ENCODE measurements at places on chromosomes 11 and 22.
A peak's percentile ranks its signal among the peaks of the same experiment; 100 is the strongest.

GRCh38 chr11:44770401-44770800 lies 43.6 kb downstream of the TSPAN18 start:
- DNase-seq = no peak

DNA sequence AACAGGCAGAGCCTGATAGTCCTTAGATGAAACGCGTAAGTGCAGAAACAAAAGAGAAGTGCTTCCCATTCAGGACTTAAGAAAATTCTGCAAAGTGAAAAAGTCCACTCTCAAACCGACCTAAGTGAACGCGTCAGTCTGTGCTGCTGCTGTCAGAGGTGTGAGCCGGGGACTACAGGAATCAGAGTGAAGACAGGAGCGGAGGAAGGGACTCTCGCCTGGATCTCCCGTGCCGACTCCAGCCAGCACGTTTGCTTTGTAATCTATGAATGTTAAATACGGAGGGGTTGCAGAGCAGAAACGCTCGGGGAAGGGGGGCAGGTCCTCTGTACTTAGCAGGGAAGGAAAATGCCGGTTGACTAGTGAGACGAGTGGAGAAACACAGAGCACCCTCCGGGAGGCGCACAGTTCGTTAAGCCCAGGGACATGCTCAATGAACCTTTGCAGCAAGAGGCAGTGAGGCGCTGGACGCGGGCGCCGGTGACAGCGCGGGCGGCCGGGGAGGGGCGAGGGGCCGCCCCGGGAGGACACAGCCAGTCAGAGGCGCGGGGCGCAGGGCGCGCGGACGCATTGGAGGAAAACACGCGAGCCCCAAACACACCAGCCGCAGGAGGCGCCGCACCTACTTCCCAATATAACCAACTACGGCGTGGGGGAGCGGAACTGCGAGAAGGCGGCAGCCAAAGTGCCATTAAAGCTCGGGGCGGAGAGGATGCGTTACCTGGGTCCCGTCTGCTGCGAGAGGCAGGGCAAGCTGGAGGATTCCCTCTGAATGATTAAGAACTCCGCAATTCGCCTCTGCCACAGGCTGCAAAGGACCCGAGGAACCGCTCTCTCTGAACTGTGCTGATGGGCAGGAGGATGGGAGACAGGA lies at the start of gene CNTN5:
CNTN5 (plus strand) TSS at position 598 of the 874 bp plus-strand sequence.
- DNase-seq = peak; percentile 88

- DNase-seq = no peak
These were observed 345.5 kb downstream of the LUZP2 start for GRCh38 chr11:24842308-24842707.

DNA sequence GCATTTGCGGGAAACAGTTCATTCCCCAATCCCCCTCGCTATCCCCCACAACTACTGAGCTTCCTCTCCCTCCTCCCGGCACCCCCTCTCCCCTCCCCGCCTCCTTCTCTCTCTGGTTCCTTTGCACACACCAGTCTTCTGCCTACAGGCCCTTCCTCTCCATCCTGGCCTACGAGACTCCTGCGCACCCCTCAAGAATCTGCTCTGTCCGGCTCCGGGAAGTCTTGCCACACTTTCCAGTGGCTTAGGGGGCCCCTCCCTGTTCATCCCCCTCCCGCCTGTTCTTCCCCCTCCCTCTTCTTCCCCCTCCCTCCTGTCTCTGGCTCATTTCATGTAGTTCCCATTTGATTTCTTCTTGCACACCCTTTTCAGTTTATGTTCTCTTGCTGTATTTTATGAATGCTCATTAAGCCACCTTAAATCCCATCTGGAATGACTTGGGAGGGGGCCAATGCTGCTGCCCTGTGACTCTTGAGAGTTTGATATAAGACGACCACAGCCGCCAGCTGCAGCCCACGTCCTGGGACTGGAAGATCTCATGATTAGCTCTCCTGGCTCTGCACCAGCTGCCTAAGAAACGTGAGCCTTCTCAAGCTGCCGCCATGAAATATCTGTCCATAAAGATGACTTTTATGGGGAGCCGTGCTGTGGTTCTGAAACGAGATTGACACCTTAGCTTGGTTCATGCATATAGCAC lies 50.9 kb downstream of the RPS6KA4 start:
- peak; percentile 98 for DNase-seq

GRCh38 chr11:933142-933851 lies 7.6 kb downstream of the AP2A2 start:
- no peak for DNase-seq

DNA sequence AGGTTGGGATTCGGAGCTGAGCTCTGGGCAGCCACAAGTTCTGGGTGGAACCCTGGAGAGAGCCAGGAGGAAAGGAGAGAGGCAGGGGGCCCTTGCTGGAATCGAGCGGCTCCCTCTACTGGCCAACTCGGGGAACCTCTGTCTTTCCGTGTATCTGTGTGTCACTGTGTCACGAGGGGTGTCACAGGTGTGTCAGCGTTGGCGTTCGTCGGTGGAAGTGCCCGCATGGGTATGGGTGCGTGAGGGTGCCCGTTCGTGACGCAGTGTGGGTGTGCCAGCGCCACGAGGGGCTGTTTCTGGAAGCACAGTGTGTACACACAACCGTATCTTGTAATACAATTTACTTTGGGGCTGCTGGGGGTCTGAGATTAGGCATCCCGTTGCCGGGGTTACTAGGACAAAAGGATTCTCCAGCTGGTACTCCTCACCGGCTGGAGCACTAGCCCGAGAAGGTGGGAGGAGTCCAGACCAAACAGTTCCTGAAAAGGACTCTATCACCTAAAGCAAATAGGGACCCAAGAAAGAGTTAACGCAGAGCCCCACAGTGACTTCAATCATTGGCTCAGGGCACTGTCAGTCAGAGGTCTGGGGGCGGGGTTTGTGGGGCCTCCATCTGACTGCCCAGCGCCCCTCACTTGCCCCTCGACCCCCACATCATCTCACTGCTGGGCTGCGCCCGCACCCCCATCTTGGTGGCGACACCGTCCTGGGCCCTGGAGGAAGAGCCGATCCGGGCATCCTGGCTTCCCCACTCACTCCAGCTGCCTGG lies 2.6 kb upstream of the BCL9L start:
- peak; percentile 87 for DNase-seq

DNA sequence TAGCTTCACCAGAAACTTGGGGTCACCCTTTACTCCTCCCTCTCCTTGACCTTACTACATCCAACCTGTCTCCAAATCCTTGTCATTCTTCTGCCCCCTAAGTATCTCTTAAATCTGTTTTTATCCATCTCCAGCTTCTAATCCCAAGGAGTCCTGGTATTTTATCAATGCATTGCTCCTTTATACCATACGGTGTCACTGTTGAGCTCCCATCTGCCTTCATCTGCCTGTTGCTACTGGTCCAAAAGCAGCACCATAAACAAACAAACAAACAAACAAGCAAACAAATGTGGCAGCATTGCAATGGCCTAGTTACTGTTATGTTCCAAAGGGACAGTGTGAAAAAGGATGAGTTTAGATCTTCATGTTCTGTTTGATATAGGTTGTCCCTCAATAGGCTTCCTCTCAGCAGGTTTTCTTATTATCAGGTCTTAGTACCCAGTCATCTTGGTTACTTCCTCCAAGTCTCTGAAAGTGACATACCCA lies 34.2 kb downstream of the DNHD1 start:
- peak; percentile 48 for DNase-seq
